ENCODE measurements at places on chromosomes 1 and 21.

GRCh38 chr1:242206994-242207393 is 208.1 kb upstream of the MAP1LC3C start:
- no peak for DNase-seq

DNA sequence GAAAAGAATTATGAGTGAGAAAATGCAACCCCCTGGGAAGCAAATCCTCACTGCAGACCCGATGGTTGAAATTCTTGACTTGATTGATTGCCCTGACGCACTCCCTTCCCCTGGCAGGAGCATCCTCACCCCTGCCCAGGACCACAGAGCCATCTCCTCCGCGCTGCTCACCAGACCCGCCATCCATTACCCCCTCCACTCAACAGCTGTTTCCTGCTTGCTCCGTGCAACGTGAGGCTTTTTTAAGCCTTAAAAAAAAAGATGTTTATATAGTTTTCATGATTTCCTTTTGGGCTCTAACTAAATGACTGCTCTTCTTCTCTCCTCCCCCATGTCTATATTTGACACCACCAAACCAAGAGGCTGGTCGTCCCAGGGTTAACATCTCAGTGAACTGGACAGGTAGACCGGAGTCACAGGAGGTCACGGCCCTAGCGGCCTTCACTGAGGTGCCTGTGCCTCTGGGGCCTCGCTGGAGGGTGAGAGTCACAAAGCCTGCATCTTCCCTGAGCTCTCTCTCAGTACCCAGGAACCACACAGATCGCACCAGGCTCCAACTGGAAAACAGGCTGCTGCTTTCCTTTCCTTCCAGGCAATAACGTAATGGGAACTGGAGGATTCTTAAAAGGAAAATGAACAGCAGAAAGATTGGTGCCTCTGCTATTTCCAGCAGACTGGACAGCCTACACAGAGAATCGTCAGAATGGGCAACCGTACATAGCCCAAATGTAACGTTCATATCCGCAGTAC is 49.8 kb downstream of the ZBTB18 start:
- no peak for DNase-seq

DNA sequence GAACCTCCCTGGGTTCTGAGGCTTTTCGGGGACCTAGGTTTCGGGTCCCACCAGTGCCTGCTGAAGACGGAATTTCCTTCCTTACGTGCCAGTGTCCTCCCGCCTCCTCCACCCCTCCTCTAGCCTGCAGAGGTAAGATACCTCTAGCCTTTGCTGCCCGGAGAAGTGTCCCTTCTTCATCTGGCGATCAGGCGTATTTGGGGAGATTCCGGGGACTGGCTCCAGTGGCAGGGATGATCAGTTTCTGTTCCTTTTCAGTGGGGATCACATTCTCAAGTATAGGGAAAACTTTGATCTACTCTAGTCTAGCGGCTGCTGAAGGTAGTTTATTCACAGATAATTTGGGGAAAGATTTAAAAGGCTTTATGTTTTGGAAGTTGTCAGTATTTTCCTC is 674 bp downstream of the CEP350 start:
- DNase-seq = no peak

GRCh38 chr1:177210071-177210470 is 39.3 kb downstream of the BRINP2 start:
- no peak for DNase-seq

- DNase-seq = no peak
Observed at GRCh38 chr1:20382711-20383110, 92.0 kb downstream of the VWA5B1 start.

GRCh38 chr1:240618946-240619345 is 7.0 kb upstream of the GREM2 start:
- no peak for DNase-seq

GRCh38 chr1:232577772-232578171 is 52.2 kb downstream of the SIPA1L2 start:
- no peak for DNase-seq

- DNase-seq = no peak
Observed at GRCh38 chr1:74637296-74637695, 36.3 kb downstream of the ERICH3 start.

- DNase-seq = no peak
Observed at GRCh38 chr1:10428984-10429383, 1.2 kb upstream of the CENPS start.

DNA sequence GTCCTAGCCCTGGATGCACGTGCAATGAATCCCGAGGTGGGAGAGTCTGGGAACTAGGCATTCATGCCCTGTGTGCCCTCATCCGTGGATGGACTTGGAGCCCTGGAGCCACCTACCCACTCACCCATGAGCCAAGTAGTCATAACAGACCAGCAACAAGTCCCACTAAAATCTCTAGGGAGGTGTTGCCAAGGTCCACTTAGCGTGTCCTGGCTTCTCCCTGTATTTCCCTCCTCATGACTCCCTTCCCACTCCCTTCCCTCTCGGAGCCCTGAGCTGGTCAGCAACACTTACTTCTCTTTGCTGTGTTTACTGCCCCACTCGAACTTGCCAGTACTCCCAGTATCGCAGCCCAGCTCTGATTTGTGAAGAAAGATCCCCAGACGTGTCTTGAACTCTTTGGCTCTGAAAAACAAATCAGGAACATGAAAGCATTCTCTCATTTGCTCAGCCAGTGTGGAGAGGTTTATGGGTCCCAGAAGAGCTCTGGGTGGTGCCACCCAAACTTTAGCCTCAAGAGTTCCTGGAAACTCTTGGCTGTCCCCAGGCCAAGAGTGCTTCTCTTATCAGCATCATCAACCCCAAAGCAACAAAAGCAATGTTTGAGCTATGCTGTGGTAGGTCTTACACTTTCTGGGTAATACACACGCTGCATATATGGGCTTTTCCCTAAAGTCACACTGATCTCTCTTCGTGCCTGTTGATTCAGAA is 1.1 kb downstream of the RGS16 start:
- no peak for DNase-seq

- no peak for DNase-seq
Observed at GRCh38 chr1:182308826-182309225, 82.8 kb downstream of the GLUL start.

DNA sequence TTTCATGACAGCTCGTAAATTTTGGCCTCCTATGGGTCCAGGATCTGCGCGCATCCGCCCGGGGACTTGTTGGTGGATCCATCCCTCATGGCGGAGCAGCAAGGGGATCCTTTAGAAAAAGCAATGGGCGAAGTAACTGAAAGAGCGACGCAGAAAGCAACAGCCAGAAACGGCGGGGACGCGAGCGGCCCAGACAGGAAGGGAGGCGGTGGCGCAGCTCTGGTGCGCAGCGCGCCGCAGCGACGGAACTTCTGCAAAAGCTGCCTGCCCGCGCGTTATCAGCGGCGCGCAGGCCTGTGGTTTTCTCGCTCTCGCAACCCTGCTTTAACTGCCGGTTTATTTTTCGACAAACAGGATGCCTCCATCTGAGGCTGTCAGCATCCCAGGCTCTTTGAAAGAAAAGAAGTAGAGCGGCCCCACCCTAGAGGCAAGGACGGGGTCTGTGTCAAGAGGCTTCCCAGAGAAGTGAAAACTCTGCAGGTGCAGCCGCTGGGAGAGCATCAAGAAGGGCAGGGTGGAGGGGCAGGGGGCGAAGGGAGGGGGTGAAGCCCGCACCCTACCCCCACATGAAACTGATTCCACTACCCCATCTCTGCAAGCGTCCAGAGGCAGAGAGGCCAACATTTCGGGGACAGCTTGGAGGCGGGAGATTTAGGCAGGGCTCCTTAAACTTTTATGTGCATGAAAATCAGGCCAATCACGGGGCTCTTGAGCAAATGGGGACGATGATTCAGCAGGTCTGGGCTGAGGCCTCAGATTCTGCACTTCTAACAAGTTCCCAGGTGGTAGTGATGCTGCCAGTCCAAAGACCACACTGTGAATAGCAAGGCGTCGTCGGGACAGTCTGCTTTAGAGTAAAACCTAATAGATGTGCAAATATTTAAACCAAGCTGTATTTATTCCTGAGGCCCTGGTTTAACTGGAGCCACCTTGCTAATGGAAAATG is 22.2 kb downstream of the RUNX1 start:
- no peak for DNase-seq

DNA sequence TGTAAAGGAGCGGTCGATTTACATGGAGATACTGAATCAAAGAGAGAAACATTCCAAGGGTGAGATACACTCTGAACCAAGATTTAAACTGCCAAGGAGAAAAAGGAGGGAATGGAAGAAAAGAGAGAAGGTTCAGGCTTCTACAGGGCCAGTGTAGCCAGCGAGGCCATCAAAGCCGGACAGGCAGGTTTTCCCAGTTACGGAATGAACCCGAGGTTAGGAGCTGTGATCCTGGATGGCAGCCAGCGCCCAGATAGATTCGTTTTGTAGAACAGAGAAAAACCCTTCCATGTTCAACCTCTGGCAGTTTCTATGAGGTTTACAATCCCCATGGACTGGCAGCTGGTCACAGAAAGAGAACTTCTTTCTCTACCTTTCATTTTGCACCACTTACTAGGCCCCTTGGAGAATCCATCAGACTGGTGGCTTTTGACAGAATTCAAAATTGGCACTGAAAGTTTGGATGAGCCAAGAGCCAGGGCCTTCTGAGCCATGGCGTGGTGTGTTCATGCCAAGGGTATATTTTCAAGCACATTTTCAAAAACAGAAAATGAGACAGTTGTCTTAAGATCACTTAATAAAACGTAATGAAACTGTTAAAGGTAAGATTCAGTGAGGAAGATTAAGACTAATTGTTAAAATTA is 171.5 kb downstream of the RUNX1 start:
- DNase-seq = no peak

DNA sequence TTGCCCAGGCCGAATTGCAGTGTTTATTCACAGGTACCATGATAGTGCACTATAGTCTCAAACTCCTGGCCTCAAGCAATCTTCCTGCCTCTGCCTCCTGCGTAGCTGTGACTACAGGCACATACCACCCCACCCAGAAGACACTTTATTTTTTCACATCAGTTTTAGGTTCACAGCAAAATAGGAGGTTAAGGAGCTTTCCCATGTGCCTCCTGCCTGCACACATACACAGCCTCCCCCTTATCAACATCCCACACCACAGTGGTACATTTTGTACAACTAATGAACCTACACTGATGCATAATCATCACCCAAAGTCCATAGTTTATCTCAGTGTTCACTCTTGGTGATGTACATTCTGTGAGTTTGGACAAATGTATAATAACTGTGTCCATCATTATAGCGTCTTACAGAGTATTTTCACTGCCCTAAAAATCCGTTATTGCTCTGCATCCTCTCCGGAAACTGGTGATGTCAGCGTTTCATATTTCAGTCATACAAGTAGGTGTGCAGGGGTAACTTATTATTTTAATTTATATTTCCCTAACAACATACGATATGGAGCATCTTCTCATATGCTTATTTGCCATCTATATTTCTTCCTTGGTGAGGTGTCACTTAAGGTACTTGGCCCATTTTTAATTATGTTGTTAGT is 23.2 kb downstream of the OR13G1 start:
- DNase-seq = no peak

- DNase-seq = no peak
Observed at GRCh38 chr1:52856026-52856425, 13.5 kb downstream of the ZYG11A start.

Data from omental fat pad (tissue), 4 donors.